ENCODE measurements at places on chromosomes 12 and 14. TPM values are rescaled to one million over a fixed set of nuclear protein-coding genes. Genes with fewer than 3 reads are reported as not detected.

SRSF5 gene
- total RNA-seq: 114 TPM

DIO2 gene
- total RNA-seq: 27.0 TPM

JAG2 gene
- 0.58 TPM for total RNA-seq

CNTN1 gene
- total RNA-seq: 1.7 TPM

LHX5 gene
- not detected for total RNA-seq

REC8 gene
- total RNA-seq: 0.77 TPM

NR1H4 gene
- total RNA-seq: not detected

IKBIP gene
- 109 TPM for total RNA-seq

RBMS2 gene
- total RNA-seq: 13.0 TPM

PAH gene
- not detected for total RNA-seq

ARHGAP9 gene
- total RNA-seq: 0.38 TPM

RNASE1 gene
- 0.96 TPM for total RNA-seq

ZNF385A gene
- total RNA-seq: 0.77 TPM

GNPTAB gene
- total RNA-seq: 33.5 TPM

TAOK3 gene
- total RNA-seq: 45.4 TPM

NEUROD4 gene
- not detected for total RNA-seq
